ENCODE measurements at places on chromosomes 1 and 21. TPM values are rescaled to one million over a fixed set of nuclear protein-coding genes. Genes with fewer than 3 reads are reported as not detected.

CA6 gene
- not detected for total RNA-seq

TCP10L gene
- 2.9 TPM for total RNA-seq

SELENON gene
- total RNA-seq, result 46.3 TPM

GRCh38 chr1:229753764-229754551, 127.9 kb downstream of the URB2 start:
- no peak for DNase-seq

DNA sequence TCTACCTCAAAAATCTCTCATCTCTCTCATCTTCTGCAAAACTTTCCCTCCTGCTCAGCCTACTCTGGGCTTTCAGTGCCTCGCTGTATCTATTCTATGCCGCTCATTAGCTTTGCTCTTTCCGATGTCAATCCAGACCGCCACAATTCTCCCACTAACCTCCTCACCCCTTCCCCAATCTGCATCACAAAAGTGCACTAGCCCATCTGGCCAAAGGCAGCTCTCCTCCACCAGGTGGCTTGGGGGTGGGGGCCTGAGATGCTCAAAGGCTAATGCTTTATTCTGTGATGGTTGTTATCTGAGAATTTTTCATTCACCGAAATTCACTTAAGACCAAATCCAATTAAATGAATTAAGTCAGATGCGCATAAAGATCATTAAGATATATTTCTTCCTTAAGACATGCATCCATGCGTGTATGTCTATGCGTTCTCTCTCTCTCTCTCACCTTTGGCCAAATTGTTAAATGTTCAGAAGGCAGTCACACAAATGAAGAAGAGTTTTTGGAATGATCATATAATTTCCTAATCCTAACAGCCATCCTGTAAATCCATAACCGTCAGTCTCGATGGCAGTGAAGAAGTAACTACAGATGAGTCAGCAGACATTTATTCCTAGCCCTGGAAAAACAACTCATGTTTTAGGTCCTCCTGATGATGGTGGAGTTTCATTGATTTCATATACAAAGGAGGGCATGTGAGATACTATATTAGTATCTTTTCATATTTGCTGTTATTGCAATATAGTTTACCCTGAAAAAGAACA, 111.3 kb downstream of the C1orf21 start:
- no peak for DNase-seq
